ENCODE measurements at places on chromosomes 2 and 18.

DNA sequence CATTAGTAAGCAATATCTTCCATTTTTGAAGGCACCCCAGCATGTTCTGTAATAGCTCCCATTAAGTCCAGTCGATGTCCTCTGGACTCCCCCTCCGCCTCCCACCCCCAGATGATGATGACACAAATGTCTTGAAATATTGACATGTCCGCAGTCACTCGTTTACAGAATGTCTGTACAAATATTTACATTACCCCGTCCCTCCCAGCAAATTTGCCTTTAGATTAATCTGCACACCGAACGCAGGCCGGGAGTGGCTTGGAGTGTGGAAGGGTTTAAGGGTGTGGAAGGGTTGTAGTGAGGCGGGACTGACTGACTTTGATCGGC, 853 bp upstream of the OSBPL6 start:
- no peak for DNase-seq

GRCh38 chr2:241052677-241053360, 49.3 kb downstream of the MTERF4 start:
- DNase-seq, result no peak

- DNase-seq, result no peak
Measured at GRCh38 chr2:65351948-65352595, 80.3 kb downstream of the SPRED2 start.

GRCh38 chr2:37983719-37984118, 58.6 kb downstream of the RMDN2 start:
- no peak for DNase-seq

- DNase-seq, result no peak
Measured at GRCh38 chr18:79445696-79446561, 50.2 kb downstream of the NFATC1 start.

DNA sequence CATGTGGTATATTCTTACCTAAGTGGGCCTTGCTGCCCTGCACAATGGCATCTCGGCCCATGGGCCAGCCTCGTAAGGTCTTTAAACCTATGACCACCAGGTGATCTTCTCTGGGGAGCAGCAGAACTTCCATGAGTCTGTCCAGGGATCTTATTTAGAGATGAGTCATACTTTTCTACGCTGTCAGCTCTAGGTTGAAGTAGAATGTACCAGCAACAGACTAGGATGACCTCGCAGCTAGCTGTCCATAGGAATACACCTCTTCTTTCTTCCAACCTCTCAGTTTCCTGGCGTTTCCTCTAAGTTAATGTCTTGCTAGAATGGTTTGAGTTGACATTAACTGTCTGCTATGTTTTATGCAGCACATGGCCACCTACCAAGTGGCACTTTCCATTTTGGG, 15.6 kb upstream of the CXCR4 start:
- DNase-seq, result no peak

DNA sequence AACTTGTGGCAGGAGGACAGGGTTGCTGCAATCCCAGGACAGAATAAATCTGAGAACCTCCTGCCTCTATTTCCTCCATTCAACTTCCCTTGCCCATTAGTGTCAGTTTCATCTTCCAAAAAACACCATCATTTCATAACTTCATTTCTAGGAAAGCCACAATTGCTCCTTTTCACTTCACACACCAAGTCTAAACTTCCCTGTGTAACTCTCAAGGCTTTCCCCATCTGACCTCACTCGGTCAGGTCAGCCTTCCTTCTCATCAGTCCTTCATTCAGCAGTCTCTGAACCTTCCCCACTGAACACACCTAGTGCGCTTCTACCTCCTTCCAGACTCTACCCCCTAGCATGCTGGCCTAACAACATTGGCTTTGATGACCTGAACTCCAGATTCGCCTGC, 35.8 kb downstream of the TCF7L1 start:
- DNase-seq, result no peak

- DNase-seq, result no peak
Measured at GRCh38 chr2:158380746-158381145, 75.8 kb downstream of the CCDC148 start.

GRCh38 chr2:48790407-48791170, 35.1 kb upstream of the LHCGR start:
- DNase-seq, result no peak

DNA sequence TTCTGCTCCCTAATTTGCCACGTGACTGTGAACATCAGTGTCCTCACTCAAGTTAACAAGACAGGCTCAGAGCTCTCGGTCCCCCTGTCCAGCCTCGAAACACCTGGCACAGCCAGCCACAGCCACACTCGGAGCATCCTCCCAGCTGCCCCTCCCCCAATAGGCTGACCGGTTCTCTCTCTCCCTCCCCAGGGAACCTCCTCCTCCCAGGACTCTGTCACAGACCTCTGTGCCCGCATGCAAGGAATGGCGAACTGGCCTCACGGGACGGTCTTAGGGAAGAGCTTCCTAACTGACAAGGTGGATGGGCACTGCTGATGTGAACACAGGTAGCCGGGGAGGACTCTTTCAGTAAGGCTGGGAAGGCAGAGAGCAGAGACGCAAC, 18.8 kb downstream of the CYP26B1 start:
- DNase-seq, result no peak

DNA sequence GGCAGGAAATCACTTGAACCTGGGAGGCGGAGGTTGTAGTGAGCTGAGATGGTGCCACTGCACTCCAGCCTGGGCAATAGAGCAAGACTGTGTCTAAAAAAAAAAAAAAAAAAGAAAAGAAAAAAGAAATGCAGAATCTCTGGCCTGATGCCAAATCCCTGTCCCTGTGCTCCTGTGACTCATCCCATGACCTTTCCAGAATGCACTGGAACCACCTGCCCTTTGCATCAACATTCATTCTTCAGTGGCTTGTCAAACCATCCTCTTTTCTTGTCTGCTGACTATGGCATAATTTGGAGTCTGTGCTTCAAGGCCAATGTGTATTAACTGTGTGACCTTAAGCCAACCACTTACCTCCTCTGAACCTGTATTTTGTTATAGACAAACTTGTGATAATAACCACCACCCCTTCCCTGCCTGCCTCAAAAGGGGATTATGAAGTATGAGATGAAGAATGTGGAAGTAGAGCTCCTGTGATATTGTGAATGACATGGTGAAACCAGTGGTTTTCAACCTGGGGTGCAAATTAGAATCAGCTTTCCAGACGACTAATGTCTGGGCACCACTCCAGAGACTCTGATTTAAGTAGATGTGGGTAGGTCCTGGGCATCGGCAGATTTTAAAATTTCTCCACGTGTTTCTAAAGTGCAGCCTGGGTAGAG, 189.3 kb downstream of the CLIP4 start:
- DNase-seq, result no peak

DNA sequence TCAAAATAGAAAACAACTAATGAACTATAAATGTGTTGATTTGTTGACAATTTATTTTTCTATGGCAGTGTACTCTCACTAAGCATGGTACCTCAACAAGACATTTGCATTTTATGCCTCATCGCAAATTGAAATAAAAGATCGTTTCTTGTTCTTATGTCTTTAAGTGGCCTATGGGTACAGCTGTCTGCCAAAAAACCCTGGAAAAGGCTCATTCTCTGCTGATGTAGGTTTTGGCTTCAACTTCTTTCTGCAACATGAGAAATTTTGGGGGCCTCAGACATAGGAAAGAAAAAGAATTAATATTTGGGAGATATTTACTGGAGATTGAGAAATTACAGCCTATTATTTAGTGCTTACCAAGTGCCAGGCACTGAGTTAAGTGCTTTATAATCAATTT, 205.1 kb upstream of the DPP10 start:
- DNase-seq, result no peak

GRCh38 chr2:152200565-152201465, 25.3 kb upstream of the STAM2 start:
- no peak for DNase-seq

GRCh38 chr2:36246320-36246990, 109.1 kb upstream of the CRIM1 start:
- DNase-seq, result no peak

- no peak for DNase-seq
Measured at GRCh38 chr2:231356466-231356844, 39.1 kb upstream of the B3GNT7 start.

DNA sequence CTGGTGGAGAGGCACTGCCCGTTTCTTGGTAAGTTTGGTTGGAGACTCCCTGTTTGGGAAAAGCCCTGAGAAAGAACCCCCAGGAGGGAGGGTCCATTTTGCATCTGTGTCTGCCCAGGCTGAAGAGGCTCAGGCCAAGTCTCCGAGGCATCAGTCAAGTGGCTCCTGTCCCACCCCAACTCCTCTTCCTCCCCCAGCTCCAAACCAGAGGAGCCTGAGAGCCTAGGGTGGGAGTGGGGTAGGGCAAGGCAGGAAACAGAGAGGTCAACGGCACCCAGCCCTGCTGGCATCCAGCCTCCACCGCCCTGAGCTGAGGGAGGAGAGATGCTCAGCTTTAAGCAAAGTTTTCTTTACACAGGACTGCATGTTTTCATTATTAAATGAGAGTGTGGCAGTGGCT, 38.2 kb downstream of the CYP27C1 start:
- no peak for DNase-seq

DNA sequence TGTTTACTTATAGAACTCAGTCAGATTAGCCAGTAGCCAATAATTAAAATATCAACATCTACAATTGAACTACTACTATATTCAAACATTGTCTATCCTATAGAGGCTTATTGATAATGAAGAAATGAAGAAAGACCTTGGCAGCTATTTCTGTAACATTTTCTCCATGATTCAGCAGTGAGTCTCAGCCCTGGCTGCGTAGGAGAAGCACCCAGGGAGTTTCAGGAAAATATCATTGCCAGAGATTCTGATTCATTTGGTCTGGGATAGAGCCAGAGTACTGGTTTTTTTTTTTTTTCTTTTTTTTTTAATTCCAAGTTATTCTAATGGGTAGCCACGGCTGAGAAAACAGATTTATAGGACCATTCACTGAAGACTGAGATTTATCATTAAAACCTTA, 404.8 kb downstream of the TXNL1 start:
- no peak for DNase-seq

DNA sequence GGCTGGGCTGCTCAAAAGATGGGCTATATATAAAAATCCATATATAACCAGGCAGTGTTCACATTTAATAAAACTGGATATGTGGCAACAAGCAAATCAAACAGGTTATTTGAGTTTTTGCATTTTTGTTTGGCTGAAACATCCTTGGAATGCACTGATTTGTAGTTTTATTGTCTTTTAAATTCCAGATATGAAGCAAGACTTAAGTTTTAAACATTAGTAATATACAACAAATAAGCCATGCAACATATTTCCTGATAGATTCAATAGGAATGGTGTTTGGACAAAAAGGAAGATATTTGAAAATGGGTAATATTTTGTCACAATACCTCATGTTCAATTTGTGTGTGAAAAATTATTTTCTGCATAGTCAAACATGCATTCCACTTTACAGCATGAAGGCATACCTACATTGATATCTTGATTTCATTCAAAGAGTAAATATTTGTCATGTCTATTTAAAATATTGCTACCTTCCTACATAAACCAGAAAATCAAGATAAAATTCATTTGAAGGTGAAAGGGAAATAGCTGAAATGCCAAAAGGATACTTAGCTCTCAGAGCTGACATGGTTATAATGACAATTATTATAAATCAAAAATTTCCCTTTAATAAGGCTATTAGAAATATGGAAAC, 132.3 kb upstream of the NETO1 start:
- no peak for DNase-seq

GRCh38 chr2:179248024-179248348, 16.6 kb downstream of the SESTD1 start:
- no peak for DNase-seq

DNA sequence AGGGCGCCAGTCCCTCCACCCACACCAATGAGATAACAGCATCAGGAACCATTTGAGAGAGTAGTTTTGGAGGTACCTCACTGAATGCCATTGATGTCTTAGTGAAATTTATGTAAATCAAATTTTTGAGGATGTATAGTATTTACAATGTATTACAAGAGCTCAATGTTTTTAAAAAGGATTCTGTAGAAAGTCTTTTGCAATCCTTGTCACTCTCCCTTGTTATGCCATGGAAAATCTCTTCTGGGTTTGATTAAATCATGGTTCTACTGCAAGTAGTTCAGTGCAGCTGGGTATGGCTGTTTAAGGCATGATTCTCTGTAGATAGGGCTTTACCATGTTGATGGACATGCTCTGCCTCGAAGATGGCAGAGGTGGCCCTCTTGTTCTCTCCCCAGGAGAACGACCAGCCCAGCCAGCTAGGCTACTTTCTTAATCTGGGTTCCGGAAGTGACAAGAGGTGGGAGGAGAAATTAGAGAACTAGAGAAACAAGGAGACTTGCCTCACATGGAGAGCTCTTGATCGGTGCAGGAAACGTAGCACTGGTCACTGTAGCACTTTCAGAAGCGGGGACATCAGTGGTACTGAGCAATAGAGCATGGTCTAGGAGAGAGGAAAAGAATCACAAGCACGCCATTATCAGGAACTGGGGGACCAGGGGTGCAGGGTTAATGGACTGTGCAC, 202.7 kb downstream of the CLIP4 start:
- no peak for DNase-seq
